Iris pigment epithelial cell (primary cell): ENCODE measurements at places on chromosomes 4 and X.

GRCh38 chrX:153708415-153708814 is 15.8 kb downstream of the BCAP31 start:
- DNase-seq = peak; percentile 87

DNA sequence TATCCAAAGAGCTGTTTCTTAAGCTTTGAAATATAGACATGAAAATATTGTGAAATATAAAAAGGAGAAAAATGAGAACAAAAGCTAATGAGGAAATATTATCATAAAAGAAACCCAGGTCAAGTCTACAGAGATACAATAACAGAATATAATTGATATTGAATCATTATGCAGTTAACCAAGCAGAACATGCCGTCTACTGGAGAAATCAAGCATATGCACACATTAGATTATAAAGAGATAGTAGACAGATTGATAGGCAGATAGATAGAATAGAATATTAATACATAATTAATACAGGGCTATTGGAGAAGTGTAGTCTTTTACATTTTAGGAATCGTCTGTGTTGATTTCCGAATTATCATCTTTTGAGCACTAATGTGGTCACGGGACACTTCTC is 208.5 kb downstream of the EPHA5 start:
- no peak for DNase-seq

GRCh38 chr4:184705692-184706091 is 28.2 kb downstream of the CENPU start:
- no peak for DNase-seq

DNA sequence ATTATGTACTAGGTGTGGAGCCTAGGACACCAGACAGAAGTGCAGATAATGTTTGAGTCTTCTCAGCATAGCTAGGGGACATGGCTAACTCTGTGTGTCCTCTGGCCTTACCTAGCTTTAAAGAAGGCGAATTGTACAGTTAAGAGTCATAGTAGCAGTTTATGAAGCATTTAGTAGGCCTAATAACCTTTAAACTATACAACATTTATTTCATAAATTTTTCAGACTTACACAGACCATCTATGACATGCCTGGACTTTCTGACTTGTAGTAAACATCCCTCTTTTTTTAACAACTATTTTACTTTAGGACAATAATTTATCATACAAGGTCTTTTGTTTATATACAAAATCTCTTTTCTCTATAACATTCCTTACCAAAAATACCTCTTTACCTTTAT is 37.4 kb downstream of the ETNPPL start:
- no peak for DNase-seq

GRCh38 chrX:39731735-39732134 is 366.0 kb downstream of the BCOR start:
- no peak for DNase-seq

- no peak for DNase-seq
These were observed 59.6 kb upstream of the DRP2 start for GRCh38 chrX:101160001-101160400.

DNA sequence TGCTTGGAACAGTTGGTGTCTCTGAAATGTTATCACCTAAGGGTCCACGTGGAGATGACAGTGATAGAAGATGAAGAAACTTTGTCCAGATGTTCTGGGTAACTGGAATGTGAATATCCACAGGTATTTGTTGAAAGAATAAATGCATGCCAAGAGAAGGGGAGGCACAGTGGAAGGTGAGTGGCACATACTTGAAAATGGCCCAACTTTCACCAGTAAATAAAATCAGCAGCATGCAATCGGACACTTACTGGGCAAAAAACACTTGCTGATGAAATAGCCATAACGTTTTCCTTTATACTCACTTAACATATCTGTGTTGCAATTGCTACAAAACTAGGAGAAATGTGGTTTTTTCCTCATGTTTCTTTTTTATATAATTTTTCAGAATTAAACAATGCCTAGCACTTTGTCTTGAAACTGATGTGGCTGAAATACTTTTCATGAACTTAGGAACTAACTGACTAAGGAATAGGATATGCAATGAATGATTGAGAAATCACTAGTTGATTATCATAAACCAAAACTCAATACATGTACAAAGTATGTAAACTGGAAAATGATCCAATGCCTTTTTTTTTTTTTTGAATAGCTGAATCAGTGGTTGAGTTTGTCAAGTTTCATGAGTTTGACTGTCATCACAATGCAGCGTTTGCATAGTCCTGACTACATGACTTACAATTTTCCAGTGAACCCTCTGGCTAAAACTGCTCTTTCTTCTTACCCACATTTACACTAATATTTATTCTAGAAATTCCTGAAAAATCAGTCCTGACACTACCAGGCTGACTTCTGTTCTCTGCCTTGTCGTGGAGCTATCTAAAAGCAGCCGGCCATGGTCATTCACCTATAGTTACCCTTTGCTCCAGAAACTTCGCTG is 127.4 kb downstream of the CPE start:
- peak; percentile 67 for DNase-seq

- no peak for DNase-seq
These were observed 22.3 kb downstream of the ASMTL start for GRCh38 chrX:1430451-1430850.

GRCh38 chr4:26130173-26130572 is 190.6 kb upstream of the RBPJ start:
- no peak for DNase-seq

- DNase-seq = no peak
These were observed 19.4 kb upstream of the SRD5A3 start for GRCh38 chr4:55326629-55327028.
